GDM1 (cell line): ENCODE measurements at places on chromosomes 6 and 20.

DNA sequence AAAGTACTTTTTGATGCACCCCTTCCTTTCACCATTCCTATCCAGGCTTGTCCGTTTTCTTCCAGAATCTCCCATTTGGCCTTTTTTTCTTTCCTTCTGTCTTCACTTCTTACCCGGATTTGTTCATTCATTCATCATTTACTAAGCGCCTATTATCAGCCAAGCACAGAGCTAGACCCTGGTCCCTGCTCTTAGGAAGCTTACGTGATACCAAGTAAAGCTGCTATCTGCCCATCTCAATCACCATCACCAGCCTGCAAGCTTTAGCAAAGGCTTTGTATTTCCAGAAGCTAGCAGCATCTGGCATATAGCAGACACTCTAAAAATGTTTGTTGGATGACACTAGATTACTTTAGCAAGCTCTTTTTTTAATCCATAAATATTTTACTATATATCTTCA lies 4.8 kb downstream of the NDRG3 start:
- DNase-seq, result no peak

DNA sequence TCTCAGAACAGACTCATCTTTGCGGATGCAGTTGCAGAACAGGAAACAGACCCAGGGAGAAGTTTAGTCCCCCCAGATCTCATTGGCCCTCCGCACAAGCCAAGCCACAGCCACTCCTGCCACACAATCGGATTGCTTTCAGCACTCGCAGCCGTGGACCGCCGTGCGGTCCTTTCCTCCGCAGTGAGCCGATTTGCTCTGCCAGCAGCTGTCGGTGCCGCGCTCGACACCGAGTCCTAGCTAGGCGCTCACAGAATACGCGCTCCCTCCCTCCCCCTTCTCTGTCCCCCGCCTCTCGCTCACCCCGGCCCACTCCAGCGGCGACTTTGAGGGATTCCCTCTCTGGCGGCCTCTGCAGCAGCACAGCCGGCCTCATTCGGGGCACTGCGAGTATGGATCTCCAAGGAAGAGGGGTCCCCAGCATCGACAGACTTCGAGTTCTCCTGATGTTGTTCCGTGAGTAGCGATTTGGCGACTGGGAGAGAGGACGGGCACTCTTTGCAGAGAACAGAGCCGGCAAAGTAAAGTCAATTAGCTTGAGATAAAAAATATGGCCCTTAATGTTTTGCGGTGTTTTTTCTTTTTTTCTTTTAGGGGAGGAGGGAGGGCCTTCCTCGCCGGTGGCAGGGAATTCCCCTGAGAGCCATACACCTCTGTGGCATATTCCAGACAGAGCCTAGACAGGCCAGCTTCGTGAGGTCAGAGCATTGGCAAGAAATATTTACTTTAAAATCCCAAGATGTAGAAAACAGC lies at the start of gene LAMP5:
LAMP5 (plus strand) TSS at position 130 of the 753 bp plus-strand sequence; CDS start at position 393, 263 bp downstream.
- DNase-seq, result no peak

DNA sequence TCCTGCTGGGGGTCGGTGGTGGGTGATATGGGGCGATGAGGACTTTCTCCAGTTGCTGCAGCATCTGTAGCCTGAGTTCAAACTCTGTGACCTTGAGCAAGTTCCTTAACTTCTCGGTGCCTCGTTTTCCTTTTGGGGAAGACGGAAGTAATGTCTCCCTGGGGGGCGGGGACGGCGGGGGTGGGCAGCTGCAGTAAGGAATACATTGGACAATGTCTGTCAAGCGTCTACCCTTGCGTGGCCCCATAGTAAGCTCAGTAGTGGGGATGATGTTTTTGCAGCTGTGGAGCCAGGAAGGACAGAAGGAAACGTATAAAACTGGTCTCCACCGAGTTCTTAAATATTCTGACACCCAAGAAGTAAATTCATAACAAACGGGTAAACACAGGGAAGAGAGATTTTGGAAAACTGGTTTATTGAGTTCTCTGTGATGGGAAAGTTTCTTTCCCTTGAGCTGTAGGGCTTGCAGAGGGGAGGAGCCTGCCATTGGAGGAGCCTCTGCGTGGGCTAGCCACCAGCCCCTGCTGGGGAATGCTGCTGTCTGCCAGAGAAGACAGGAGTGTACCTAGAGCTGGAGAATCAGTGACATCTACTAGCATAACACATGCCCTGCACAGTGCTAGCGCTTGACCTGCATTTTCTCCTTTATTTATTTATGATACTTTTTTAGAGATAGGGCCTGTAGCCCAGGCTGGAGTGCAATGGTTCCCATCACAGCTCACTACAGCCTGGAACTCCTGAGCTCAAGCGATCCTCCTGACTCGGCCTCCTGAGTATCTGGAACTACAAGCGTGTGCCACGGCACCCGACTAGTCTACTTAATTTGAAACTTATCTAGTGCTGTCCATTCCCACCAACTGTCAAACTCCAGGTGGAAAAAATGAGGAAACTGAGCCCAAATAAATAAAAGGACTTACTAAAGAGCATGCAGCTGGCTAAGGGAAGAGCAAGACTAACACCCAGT lies 1.2 kb upstream of the ACSS1 start:
- DNase-seq, result peak; percentile 26

DNA sequence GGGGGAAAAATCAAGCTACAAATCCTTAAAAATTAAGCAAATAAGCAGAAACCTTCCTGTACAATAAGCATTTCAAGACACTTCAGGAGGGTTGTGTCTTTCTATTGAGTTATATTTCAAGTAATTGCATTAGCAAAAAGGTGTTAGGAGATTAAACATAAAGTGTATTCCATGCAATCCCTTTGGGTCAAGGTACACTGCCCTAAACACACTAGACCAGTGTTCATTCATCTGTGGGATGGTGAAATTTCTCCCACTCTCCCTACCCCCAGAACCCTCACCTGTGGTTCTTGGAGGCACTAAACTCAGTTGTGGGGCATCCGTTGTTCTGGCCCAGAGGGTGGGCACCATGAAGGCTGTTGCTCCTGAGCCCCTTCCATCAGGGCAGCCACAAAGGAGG lies 205.1 kb upstream of the SGK1 start:
- no peak for DNase-seq

DNA sequence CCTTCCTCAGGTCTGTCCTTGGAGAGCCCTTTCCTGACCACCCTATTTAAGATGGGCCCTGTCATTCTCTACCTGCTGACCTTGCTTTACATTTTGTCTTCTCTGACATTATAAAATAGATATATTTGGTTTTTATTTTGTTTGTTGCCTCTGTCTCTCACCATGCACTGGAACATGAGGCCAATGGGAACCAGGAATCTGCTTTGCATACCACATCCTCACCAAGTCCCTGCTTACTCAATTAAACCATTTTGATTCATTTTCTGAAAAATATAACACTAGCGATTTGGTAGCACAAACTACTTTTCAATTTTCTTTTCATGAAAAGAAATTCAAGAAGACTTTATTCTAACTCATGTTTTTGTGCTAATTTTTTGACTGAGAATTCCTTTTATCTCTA lies 32.8 kb upstream of the POPDC3 start:
- DNase-seq, result no peak

- no peak for DNase-seq
These were observed 246.8 kb upstream of the EXOC2 start for GRCh38 chr6:939526-940252.

DNA sequence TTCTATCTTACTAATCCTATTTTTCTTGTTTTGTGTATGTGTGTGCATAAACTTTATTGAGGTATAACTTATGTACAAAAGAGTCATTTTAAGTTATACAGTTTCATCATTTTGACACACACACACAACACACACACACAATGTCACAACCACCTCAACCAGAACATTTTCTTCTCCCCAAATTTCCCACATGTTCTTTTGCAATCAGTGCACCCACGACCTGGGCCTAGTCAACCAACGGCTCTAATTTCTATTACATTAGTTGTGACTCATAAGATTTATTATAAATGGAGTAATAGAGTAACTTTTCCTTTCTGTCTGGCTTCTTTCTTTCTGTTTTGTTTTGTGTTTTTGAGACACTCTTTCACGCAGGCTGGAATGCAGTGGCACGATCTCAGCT lies 9.8 kb upstream of the POM121L2 start:
- DNase-seq, result no peak

- no peak for DNase-seq
These were observed 32.3 kb downstream of the GHRH start for GRCh38 chr20:37229357-37229756.

GRCh38 chr20:50924261-50924920 lies 6.8 kb downstream of the ADNP start:
- no peak for DNase-seq

DNA sequence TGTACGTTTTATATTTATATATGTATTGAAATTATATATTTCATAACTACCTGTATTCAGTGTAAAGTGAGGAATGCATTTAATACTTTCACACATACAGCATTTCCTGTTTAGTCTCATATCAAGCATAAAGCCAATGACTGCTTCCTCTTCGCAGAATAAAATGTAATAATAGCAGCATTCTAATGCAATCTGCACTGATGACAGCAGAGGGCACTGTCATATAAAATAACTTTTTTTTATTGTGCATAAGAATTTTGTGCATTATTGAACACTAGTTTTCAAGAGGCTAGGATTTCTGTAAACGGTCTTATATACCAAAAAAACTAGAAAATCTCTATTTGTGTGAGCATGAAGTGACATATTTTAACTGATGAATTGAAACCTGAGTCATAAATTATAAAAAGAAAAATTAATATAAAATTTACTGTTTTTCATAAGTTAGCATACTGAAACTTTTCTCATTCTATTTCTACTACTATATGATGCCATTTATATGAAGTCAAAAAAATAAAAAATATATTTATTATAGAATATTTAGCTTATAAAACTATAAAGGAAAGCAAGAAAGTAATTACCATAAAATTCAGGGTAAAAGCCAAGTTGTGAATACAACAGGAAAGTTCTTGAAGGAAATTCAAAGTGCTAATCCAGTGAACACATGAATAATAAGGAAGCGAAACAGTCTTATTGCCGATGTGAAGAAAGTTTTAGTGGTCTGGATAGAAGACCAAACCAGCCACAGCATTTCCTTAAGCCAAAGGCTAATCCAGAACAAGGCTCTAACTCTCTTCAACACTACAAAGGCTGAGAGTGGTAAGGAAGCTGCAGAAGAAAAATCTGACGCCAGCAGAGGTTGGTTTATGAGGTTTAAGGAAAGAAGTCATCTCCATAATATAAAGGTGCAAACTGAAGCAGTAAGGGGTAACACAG lies 36.3 kb downstream of the RNF146 start:
- DNase-seq, result no peak

- DNase-seq, result no peak
These were observed 102.3 kb downstream of the ARHGAP18 start for GRCh38 chr6:129607581-129608186.

DNA sequence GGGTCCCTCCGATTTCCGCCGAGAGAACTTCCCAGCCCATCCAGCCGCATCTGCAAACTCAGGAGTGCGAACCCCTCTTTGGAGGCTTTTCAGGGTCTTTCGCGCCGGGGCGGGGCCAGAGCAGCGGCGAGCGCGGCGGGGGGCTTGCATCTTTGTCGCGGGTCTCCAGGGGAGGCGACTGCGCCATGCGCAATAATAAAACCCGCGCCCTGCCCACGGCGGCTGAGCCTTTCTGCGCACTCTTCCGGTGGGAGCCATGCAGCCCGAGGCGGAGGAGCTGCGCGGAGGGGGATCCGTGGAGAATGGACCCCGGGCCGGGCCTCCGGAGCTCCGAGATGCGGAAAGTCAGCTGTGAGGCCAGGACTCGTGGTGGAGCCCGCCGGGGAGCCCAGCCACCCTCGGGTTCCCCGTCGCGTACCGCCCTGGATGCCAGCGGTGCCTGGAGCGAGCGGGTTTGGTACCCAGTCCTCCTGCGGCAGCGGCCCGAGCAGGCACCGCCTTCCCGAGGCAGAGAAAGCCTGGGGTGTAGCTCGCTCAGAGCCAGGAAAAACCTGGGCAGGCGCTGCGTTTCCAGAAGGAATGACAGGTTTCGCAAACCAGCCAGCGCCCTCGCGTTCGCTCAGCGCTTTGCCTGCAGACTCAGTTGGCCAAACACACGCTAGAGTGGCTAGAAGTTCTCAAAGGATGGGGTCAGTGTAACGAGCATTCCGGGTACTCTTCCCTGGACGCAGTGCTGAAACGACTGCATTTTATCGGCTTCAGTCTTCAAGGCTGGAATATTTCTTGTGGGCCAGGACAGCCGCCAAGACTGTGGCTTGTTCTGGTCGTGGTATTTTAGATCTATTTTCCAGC lies 1.2 kb downstream of the AKAP12 start:
- DNase-seq, result no peak

- no peak for DNase-seq
These were observed 165.0 kb downstream of the HTR1B start for GRCh38 chr6:77298283-77298682.

- no peak for DNase-seq
These were observed 139.8 kb downstream of the LY86 start for GRCh38 chr6:6728169-6728941.

DNA sequence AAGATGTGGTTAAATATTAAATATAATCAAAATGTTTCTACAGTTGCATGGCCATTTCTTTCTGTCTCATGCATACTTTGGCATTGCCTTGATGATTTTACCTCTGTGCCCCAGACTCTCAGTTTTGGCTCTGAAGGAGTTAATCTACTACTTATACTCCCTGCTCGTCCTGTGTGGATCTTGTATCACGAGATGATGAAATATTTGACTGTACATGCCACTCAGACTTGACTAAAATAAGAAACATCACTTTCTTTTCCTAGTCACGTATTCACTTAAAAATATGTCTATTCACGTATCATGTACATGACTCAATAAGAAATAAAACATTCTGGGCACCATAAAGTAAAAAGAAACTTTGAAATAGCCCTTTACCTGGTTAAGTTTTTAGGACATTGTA lies 397.7 kb downstream of the RFPL4B start:
- no peak for DNase-seq

DNA sequence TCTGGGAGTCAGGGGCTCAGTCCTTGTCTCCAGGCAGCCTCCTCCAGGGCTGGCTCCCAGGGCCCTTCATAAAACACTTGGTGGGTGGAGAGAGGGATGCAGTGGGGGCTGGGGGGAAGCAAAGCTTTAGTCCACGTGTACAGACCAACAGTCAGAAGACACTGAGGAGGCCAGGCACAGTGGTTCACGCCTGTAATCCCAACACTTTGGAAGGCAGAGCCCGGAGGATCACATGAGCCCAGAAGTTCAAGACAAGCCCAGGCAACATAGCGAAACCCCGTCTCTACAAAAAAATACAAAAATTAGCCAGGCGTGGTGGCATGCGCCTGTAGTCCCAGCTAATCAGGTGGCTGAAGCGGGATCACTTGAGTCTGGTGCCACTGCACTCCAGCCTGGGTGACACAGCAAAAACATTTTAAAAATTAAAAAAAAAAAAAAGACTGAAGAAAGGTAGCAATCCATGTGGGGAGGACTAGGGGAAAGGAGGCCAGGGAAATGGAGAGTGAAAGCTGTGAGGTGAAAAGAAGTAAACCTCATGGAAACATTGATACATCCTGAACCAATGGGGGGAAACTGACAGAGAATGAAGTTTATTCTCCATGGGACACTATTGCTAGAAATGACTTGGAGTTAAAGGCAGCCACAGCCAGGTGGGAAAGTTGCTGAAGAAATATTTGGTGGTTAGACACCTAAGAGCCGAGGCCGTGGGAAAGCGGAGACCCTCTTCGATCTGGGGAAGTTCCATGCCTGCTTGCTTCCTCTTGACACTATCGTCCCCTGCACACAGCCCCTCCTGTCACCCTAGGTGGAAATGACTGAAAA lies 35.4 kb downstream of the PIM1 start:
- DNase-seq, result no peak
